Activated naive CD8-positive, alpha-beta T cell treated with anti-CD3 and anti-CD28 coated beads for 36 hours (primary cell): ENCODE measurements at places on chromosomes 3 and 15. TPM values are rescaled to one million over a fixed set of nuclear protein-coding genes. Genes with fewer than 3 reads are reported as not detected.
A peak's percentile ranks its signal among the peaks of the same experiment; 100 is the strongest.

The FETUB gene
- not detected for total RNA-seq

The SLC22A14 gene
- total RNA-seq: not detected

The IQCH gene
- total RNA-seq: 1.4 TPM

DNA sequence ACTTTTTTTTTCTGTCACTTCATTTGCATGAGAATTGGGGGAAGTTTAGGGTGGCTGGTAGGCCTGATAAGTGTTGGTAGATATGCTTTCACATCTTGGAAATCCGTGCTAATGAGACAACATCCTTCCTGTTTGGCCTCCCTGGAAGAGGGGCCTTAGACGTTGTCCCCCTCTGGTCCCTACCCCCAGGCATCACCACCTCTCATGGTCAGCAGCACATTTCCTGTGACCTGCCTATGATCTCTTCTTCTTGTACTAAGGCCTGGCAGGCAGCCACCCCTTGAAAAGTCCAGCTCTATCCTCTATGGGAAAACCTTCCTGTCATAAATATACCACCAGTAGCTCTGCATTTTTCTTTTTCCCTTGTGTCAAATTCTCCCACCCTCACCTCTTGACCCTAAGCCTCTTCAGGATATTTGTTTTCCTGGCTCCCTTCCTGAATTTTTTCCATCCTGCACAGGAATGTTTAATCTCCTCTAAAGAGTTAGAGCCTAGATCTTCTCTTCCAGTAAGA, 107.8 kb downstream of the SNRK start:
- no peak for DNase-seq
- H3K27ac ChIP-seq: no peak overlapping the region
- H3K4me3 ChIP-seq: no peak overlapping the region
- peaks cover 9% of the 10 kb centered on the region for H3K36me3 ChIP-seq

GRCh38 chr15:67781907-67782690, 43.2 kb upstream of the SKOR1 start:
- peaks cover 22% of the 10 kb centered on the region for H3K4me1 ChIP-seq
- no peak for DNase-seq
- no peaks in the 10 kb centered on the region for H3K27me3 ChIP-seq
- H3K36me3 ChIP-seq: peaks cover 5% of the 10 kb centered on the region

DNA sequence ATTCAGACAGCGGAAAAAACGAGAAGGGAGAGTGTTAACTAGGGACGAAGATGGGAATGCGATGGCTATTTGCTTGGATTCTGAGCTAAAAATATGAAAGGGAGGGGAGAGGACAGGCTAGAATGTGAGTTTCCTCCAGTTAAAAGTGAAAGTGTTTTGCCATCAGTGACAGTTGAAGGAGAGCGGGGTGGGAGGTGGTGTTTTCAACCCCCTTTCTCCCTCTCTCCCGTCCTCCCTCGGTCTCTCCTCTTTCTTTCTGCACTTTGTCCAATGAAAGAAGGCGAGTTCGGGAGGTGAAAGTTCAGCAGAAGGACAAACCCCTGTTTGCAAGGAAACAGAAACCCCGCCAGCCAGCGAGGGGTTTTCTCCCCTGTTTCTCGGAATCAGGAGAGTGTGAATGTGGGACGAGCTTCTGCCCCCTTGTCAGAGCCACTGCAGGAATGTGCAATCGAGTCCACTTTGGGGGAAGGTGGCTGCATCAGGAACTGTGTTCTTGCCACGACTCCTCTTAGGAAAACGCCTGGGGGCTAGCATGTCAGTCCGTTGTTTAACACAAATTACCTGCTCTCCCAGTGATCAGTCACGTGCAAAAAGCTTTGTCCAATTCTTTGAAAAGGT, 975 bp upstream of the FOXP1 start:
- H3K4me1 ChIP-seq: peaks cover 60% of the 10 kb centered on the region
- peaks cover 30% of the 10 kb centered on the region for H3K36me3 ChIP-seq
- H3K4me3 ChIP-seq: peak overlapping the region; percentile 87
- peak; percentile 79 for DNase-seq
- peaks cover 4% of the 10 kb centered on the region for H3K27me3 ChIP-seq

GRCh38 chr3:150429767-150430671, 21.9 kb downstream of the TSC22D2 start:
- H3K27me3 ChIP-seq: no peaks in the 10 kb centered on the region
- no peak overlapping the region for H3K4me3 ChIP-seq
- H3K27ac ChIP-seq: no peak overlapping the region
- peaks cover 29% of the 10 kb centered on the region for H3K36me3 ChIP-seq
- peaks cover 39% of the 10 kb centered on the region for H3K4me1 ChIP-seq

GRCh38 chr15:43487271-43487895, 5.6 kb downstream of the TP53BP1 start:
- peaks cover 9% of the 10 kb centered on the region for H3K36me3 ChIP-seq
- H3K27ac ChIP-seq: no peak overlapping the region

- no peaks in the 10 kb centered on the region for H3K4me1 ChIP-seq
- no peak overlapping the region for H3K27ac ChIP-seq
- peaks cover 5% of the 10 kb centered on the region for H3K27me3 ChIP-seq
- no peaks in the 10 kb centered on the region for H3K36me3 ChIP-seq
Observed at GRCh38 chr15:38748710-38749109, 184.1 kb upstream of the RASGRP1 start.
